ENCODE measurements at places on chromosomes 3 and 15. TPM values are rescaled to one million over a fixed set of nuclear protein-coding genes. Genes with fewer than 3 reads are reported as not detected.

The TUSC7 gene
- total RNA-seq, result not detected

The SCG3 gene
- total RNA-seq, result 19.0 TPM

The OR4F6 gene
- total RNA-seq, result not detected

The DNAH1 gene
- 0.48 TPM for total RNA-seq

The NTRK3 gene
- total RNA-seq, result 3.5 TPM

The NAALADL2 gene
- total RNA-seq, result 0.14 TPM

The SAMD7 gene
- total RNA-seq, result not detected

The SLC28A2 gene
- total RNA-seq, result not detected

DNA sequence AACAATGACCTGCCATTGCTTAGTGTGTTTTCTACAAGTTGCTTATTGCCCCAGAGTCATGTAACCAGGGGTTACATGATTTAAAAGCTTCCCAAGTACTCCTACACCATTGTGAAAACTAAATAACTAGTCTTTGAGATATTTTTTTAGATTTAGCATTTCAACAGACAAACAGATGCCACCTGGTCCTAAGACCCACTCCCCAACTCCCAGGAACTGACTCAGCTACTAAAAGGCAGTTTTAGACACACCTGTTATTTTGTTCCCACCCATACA is 28.1 kb upstream of the KBTBD12 start:
- no peak for DNase-seq

DNA sequence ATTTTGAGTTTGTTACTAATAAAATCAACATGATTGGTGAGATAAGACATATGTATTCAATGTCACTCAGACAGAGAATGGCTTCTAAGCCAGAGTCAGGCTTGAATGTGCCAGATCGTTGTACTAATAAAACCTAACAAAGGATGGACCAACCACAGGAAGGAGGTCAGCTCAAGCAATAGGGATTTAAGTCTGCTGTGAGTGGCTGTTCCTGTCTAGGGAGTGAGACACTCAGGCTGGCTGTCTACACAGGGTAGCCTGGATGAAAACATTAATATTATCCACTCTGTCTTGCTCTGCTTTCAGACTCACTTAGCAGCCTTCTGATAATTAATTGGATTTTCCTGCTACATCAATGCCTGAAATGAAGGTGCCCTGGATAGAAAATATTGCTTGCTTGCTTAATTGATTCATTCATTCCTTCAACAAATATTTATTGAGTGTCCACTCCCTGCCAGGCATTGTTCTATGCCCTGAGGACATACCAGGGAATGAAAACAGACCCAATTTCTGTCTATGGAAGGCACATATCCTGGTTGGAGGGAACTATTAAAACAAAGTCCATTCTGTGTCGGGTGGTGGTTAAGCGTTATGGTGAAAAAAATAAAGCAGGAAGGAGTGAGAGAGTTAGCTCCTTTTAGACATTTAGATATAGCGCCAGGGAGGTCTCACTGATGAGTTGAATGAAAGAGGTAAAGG is 239.4 kb downstream of the CHST2 start:
- no peak for DNase-seq

- DNase-seq, result no peak
These were observed 45.7 kb upstream of the SKOR1 start for GRCh38 chr15:67779549-67780111.

GRCh38 chr15:23483821-23484299 is 36.8 kb upstream of the GOLGA6L2 start:
- DNase-seq, result no peak

- no peak for DNase-seq
These were observed 223.6 kb upstream of the TBL1XR1 start for GRCh38 chr3:177420651-177421480.

DNA sequence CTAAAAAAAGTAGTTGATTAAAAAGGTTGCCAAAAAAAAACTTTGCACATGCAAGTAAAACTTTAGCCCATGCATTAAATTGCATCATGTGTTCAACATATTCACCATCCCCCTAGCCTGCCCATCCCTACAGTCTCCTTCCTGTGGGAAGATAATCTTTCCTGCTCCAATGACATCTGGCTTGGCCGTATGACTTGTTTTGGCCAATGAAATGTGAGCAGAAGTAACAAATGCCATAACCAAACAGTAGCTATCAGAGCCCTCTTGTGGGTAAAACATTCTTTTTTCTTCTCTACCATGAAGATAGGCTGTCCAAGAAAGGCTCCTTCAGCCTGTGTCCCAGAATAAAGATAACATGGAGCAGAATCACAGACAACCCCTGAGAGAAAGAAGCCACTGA is 15.3 kb downstream of the ERC2 start:
- no peak for DNase-seq

DNA sequence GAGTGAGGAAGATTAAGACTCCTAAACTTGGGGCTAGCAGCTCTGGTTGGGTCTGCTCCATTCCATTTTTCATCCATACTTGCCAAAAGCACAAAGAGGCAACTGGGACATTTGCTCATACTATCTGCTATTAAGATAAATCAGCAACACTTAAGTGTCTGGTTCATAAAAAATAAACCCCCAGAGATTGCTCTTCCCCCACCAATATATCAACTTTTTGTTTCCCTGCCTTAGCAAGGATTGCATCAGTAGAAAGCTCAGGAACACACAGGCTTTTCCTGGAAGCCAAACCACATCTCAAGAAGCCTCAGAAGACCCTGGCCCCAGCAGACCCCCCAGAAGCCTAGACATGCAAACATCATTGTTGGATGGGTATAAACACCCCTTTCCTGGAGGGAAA is 232.4 kb upstream of the WNT5A start:
- no peak for DNase-seq

DNA sequence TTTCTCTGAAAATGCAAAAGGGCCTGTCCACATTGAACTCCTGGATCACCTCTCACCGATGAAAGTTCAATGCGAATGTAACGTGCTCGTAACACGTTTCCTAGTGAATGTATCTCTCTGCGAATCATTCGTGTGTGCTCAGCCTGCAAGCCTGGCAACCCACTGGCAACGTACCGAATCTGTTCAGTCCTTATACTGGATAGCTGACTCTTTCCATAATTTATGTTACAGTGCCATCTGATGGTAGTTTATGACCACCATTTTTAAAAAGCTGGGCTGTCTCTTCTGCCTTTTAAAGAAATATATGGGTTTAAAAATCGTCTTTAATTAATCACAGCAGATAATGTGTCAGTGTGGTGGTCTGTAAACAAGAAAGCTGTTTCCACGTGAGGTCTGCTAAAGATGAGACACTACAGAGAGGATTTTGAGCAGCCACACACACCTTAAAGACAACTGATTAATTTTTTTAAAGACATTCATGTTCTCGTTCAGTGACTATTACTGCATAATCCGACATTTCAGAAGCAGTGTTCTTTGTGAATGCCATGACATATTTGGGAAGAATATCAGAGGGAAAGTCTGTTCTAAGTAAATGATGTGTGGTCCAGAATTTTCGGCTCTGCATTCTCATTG is 69.4 kb upstream of the FOXP1 start:
- peak; percentile 64 for DNase-seq

DNA sequence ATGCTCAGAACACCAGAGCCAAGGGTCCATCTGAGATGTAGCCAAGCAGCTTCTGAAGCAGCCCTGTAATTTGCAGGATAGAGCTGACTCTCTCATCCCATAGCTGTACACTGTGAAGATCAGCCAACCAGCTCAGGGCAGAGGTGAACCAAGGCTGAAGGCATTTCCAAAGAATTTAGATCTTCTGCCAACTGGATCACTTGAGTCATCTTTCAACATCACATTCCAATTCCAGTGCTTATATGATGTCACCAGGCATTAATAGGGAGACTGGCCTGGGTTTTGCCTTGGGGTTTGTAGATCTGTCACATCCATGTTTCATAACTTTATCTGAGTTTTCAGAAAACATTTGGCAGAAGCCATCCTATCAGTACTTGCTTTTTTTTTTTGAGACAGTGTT is 98.2 kb downstream of the NR2F2 start:
- no peak for DNase-seq

GRCh38 chr15:35499723-35500122 is 46.2 kb downstream of the DPH6 start:
- no peak for DNase-seq

GRCh38 chr3:42905740-42906069 is 237 bp upstream of the ZNF662 start:
- no peak for DNase-seq

- no peak for DNase-seq
These were observed 16.7 kb downstream of the KIF9 start for GRCh38 chr3:47265725-47266428.

GRCh38 chr15:58524247-58524646 is 92.5 kb downstream of the LIPC start:
- no peak for DNase-seq

DNA sequence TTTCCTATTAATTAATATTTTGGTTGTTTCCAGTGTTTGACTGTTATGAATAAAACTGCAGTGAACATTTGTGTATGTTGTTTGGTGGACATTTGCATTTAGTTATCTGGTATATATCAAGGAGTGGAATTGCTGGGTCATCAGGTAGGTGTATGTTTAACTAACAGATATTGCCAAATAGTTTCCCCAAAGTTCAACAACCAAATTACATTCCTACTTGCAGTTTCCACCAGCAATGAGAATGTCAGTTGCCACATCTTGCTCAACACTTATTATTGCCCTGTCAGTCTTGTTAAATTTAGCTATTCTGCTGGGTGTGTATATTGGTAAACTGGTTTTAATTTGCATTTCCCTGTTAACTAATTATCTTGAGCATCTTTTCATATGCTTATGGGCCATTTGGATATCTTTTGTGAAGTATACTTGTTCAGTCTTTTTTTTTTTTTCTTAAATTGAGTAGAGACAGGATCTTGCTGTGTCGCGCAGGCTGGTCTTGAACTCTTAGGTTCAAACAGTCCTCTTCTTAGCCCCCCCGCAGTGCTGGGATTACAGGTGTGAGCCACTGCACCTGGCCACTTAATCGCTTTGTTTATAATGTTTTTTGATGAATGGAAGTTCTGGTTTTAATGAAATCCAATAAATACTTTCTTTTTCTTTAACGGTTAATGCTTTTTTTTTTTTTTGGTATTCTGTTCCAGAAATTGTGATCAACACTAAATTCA is 7.9 kb downstream of the FEM1B start:
- DNase-seq, result no peak

GRCh38 chr3:48848816-48849515 is 1.3 kb upstream of the PRKAR2A start:
- DNase-seq, result no peak

- DNase-seq, result no peak
These were observed 686.2 kb upstream of the NR2F2 start for GRCh38 chr15:95644100-95644875.

GRCh38 chr3:12286927-12287726 is 1.7 kb upstream of the PPARG start:
- no peak for DNase-seq

- no peak for DNase-seq
These were observed 293.9 kb upstream of the RBMS3 start for GRCh38 chr3:28986922-28987321.

- DNase-seq, result no peak
These were observed 98.5 kb downstream of the FRMD5 start for GRCh38 chr15:44096596-44096995.

DNA sequence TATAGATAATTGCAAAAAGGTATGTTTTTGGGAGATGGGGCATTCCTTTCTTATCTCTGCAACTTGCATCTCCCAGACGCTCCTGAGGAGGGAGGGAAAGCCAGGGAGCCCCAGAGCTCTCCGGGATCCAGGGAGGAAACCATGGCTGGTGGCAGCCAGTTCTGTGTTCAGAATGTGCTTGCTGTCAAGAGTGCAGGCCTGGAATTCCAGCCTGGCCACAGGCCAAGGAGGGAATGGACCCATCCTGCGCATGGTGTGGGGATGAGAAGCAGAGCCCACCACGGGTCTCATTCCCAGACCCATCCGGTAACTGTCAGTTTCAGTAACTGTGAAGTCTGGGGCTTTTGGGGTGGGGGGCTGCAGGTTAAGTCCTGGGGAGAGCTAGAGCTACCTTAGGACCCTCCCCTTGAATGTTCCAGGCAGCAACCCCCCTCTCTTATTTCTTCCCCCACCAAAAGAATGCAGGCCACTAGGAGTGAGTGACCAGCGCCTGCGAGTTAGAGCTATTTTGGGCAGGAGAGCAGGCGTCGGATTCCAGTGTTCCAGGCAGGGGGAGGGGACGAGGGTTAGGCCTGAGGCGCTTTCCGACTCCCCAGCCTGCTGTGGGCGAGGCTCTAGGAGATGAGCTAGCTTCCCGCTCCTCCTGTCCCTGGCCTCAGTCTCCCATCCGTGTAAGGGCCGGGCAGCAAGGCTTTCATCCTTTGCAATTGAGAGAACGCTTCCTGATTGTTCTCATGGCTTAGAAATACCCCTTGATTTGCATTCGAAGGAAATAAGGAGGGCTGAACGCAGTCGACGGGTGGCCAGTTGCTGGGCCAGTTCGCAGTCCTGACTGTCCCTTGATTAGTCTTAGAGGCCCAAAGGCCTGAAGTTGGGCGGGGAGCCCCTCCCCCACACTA is 781 bp upstream of the DAG1 start:
- peak; percentile 80 for DNase-seq

GRCh38 chr3:159936541-159936940 is 52.1 kb upstream of the IL12A start:
- DNase-seq, result no peak

DNA sequence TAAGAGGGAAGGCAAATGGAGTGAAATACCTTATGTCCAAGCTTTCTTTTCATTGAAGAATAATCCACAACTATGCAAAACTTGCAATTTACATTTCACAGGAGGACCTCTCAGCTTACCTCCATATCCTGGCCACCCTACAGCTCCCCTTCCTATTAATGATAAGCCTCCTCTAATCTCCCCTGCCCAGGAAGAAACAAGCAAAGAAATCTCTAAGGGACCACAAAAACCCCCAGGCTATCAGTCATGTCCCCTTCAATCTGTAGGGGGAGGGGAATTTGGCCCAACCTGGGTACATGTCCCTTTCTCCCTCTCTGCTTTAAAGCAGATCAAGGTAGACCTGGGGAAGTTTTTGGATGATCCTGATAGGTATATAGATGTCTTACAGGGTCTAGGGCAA is 11.0 kb upstream of the OSBPL11 start:
- no peak for DNase-seq

DNA sequence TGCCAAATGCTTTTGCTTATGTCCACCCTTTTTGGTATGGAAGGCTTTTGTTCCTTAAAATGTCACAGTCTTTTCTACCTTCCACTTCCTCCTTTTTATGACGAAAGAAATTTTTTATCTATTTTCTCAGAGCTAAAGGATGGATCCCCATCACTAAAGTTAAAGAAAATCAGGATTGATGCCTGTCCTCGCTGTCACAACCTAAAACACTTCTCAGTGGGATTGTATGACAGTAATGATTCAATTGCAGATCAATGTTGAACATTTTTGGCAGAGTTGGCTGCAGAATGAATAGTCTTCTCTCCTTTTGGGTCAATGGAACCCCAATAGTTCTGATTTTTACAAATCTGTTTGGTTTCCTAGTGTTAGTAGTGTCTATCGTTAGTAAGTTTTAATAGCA is 549.8 kb upstream of the ROBO2 start:
- DNase-seq, result no peak
